ENCODE measurements at places on chromosomes 3 and 15.

DNA sequence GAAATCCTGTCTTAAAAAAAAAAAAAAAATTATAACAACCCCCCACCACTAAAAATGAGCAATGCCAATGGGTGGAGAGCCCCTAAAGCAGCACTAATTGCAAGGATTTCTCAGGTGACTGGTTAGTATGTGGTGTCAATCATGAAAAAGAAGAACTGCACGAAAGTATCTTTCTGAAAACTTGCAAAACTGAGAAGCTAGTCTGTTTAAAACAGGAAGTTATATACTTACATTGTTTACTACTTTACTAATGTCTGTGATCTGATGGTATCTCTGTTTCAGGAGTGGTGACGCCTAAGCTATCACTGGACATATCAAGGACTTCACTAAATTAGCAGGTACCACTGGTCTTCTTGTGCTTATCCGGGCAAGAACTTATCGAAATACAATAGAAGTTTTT, at the start of gene CCR3:
Gene CCR3, plus strand, starts transcription at position 341 of the 400 bp plus-strand sequence. CDS start 22,699 bp downstream, outside the sequence.
- DNase-seq, result no peak

DNA sequence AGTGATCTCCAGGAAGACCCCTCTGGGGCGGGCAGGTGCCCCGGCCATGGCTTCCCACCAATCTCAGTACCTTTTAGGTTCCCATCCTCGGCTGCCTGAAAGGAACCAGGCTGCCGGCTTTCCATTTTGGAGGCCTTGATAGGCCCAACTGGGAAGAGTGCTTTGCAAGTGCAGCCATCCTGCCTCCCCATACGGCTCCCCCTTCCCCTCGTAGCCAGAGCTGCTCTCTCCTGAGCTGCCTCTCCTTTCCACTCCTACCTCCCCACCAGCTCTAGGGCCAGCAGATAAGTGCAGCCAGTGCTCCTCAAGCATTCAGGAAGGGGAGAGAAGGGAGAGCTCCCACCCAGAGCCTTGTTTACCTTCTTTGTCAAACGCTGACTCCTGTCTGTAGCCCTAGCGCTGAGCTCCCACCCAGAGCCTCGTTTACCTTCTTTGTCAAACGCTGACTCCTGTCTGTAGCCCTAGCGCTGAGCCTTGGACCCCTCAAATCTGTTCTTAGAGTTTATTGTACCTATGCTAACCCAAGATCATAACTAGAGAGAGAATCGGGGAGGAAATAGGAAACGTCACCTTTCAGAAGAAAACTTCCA, 133.0 kb downstream of the LRRK1 start:
- no peak for DNase-seq

GRCh38 chr3:54826251-54826691, 101.6 kb downstream of the LRTM1 start:
- no peak for DNase-seq

DNA sequence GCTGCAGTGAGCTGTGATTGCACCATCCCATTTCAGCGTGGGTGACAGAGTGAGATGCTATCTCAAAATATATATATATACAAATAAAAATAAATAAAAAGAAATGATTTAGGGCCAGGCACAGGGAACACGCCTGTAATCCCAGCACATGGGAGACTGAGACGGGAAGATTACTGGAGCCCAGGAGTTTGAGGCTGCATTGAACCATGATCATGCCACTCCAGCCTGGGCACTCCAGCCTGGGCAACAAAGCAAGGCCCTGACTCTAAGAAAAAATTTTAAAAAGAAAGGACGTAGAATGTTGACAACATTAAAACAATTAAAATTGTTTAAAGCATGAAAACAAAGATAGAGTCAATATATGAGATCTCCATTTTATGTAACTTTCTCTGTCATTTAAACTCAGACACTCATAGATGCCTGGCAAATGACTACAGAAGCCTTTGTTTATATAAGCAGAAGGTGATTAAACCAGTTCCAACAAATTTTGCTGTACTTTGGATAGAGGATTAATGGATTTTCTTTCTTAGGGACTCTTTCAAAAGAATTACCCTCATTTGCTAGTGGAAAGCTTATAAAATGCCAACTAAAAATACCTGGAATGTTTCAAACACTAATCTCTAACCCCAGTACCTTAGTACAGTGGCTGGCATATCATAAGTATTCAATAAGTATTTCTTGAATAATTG, 10.7 kb upstream of the TRPM7 start:
- no peak for DNase-seq

DNA sequence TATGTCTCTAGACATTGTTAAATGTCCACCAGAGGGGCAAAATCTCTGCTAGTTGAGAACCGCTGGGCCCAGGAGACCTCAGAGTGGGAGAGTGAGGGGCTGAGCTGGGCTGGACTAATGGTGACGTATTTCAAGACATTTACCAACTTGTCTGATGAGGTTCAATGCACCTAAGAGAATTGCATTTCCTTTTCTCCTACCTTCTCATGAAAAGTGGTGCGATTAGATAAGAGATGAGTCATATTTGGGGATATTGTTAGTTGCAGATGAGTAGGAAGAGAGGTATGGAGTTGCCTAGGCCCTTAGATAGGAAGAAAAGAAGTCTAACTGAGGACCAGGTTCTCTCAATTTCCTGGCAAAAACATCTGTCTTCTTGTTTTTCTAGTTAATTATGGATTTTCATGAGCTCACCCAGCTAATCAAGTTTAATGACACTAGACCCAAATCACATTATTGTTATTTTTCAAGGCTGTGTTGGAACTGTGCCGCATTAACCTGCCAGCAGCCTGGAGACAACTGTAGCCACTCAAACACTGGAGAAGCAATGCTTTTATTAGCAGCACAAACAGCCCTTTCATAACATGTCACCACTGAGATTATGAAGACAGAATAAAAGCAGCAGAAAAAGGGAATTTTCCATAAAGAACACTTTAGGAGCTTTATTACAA, 144.2 kb downstream of the PDCD6IP start:
- no peak for DNase-seq
